ENCODE measurements at places on chromosomes 2 and 18.

- no peak for DNase-seq
Measured at GRCh38 chr18:31575515-31576257, 16.0 kb upstream of the TTR start.

DNA sequence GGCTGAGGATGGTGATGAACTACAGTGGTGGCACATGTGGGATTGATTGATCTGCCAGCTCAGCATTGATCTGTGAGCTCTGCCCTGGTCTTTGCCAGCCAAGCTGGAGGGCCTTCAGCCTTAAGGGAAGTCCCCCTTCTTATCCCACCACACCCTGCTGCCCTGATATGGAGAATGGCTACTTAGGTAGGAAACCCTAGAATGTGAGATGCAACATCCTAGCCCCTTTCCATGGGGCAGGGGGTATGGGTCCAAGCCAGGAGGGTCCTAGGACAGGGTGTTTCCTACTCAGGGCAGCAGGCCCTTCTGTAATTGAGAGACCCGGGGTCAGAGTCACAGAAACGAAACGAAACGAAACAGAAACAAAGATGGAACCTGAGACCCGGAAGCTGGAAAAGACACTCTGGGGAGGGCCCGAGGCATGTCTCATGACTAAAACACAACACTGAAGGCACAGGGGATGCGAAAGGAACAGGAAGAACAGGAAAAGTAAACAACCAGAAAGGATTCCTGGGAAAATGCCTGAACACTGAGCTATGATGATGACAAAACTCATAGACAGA, 16.9 kb upstream of the SULT1C2 start:
- peak; percentile 79 for DNase-seq

DNA sequence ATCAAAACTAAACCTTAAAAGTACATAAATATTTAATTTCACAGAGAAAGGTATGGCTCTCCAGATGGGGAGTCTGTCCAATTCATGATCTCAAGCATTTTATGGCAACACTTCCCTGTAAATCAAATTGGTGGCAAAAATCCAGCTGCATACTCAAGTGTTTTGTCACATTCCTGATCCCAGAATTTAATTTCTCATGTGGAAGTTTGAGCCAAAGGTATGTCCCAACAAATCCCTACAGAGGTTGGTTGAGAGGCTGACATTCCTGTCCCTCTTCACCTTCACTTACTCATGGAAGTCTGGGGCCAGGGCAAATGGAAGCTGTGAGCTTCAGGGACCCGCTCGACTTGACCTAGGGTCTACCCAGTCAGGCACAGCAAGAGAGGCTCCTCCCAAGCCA, 17.7 kb downstream of the KLF7 start:
- DNase-seq: peak; percentile 78

DNA sequence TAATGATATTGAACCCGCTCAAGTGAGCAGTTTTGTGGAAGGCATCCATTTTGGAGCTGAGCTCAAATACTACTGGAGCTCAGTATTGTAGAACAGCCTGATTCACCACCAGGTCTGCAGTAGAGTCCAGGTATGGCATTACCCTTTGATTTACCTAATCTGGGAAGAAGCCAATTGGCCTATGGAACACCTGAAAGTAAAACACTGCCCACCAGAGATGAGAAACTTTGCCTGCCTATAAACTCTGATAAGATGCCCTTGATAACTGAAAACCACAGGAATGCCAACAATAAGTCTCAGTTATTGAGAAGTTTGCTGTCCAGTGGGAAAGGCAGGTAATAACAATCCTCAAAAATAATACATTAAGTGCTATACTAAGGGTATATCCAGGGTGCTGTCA, 25.5 kb upstream of the TDRD15 start:
- DNase-seq: no peak

DNA sequence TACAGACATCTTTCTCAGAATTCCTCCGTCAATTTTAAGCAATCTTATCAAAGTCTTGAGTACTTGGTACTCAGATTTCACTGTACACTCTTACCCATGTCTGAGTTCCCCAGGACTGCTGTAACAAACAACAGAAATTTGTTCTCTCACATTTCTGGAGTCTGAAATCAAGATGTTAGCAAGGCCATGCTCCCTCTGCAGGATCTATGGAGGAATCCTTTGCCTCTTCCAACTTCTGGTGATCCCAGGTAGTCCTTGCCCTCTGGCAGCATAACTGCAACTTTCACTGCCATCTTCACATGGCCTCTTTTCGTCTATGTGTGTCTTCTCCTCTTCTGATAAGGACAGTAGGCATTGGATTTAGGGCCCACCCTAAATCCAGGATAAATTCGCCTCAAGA, 17.1 kb upstream of the CACNB4 start:
- no peak for DNase-seq

GRCh38 chr2:72142570-72143440, 4.9 kb downstream of the CYP26B1 start:
- DNase-seq: no peak

DNA sequence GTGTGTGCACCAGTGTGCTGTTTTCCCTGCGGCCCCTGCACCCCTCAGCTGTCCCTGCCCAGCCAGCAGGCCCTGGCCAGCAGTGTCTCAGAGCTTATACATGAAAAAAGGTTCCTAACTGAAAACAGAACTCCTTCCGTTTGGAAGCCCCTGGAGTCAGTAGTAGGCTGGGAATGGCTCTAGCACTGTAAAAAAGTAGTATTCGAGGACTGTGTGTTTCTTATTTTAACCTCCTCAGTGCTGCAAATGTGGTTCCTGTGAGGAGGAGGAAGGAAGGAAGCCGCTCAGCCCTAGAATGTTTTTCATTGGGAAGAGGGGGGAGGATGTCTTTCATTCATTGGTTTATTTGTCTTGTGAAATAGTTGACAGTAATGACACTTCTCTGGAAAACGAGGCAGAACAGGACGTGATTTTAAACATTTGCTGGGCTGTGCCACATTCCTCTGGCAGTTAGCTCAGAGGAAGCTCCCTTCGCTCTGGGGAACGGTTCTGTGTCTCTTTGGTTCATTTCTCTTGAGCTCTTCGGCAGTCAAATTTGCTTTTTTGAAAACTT, 103.5 kb downstream of the SPTBN1 start:
- DNase-seq: peak; percentile 91

GRCh38 chr18:57062844-57063243, 84.0 kb upstream of the BOD1L2 start:
- no peak for DNase-seq

- no peak for DNase-seq
Measured at GRCh38 chr18:53544917-53545316, 679.6 kb downstream of the MBD2 start.

GRCh38 chr18:39215920-39216319, 1650.3 kb upstream of the CELF4 start:
- DNase-seq: no peak
